ENCODE measurements at places on chromosomes 6 and 20.
A peak's percentile ranks its signal among the peaks of the same experiment; 100 is the strongest.

GRCh38 chr6:88840796-88841539 is 122.5 kb downstream of the RNGTT start:
- DNase-seq = no peak

GRCh38 chr6:1736346-1737105 is 126.8 kb downstream of the FOXC1 start:
- DNase-seq = no peak

- DNase-seq = no peak
These were observed 94.9 kb downstream of the L3MBTL3 start for GRCh38 chr6:130113201-130113710.

DNA sequence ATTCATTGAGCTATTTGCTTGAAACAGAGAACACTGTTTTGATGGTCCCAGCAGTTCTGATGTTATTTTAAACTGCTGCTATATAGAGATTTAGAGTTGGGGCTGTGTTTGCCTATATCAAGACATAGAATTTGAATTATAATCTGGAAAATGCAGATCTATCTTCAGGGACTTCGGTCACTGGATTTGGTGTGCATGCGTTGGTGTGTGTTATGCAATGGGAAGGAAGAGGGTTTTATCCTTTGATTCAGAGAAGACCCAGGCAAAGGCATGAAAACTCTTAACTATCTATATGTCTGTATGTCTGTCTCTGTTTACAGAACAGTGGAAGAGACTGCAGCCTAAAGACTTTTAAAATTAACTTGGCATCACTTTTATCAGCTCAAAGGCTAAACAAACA is 2.0 kb downstream of the ADGRB3 start:
- DNase-seq = no peak

DNA sequence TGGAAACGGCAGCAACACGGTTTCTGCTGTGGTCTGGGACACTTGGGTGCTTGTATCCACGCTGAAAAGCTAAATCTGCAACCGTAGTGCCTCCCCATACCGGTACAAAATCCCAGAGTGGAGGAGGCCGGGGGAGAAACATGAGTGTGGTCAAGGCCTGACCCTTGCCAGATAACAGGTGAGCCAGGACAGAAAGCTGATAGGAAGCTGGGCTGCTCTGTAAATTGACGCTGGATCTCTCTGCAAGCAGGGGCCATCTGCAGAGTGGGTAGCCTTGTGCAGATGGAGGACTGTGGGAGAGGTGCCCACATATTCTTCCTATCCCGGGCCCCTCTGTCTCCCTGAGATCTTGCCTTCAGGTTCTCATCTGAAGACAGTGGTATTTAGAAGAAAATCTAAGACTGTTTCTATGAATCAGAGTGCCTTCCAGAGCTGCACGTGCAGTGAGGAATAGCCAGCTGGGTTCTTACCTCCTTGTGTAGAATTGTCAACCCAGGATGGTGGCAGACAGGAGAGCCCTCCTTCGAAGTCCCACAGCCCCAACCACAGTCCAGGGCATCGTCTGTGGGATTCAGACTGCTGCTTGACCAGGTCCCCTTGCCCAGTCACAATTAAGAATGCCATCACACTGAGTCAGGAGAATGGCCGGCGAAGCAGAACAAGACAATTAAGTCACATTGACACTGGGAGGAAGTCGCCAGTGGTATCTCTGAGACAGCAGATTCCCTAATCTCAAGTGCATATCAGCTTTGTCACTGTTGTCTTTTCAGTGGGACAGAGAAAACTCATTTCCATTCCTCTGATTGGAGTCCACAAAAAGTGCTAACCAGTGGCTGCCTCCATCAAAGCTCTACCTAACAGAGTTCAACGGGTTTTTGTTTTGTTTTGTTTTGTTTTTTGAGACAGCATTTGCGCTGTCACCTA is 100.0 kb upstream of the RIPOR2 start:
- DNase-seq = no peak

DNA sequence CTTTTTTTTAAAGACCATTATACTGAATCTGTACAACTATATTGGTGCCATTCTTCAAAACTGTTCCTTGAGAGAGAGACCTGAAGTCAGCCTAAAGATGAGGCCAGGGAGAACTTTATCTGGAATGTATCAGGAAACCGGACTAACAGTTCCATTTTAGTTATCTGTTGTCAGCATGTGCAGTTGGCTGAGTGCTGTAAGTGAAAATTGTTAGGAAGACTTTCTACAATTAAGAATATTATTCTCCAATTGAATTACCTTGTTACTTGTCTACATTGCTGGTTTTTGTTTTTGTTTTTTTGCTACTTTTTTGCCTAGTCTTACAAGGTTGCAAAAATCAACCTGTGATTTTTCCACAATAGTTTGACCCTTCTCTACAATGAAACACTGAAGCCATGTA is 7.5 kb downstream of the CEP57L1 start:
- DNase-seq = no peak

- DNase-seq = no peak
These were observed 50.7 kb upstream of the TNFRSF21 start for GRCh38 chr6:47360388-47360787.

DNA sequence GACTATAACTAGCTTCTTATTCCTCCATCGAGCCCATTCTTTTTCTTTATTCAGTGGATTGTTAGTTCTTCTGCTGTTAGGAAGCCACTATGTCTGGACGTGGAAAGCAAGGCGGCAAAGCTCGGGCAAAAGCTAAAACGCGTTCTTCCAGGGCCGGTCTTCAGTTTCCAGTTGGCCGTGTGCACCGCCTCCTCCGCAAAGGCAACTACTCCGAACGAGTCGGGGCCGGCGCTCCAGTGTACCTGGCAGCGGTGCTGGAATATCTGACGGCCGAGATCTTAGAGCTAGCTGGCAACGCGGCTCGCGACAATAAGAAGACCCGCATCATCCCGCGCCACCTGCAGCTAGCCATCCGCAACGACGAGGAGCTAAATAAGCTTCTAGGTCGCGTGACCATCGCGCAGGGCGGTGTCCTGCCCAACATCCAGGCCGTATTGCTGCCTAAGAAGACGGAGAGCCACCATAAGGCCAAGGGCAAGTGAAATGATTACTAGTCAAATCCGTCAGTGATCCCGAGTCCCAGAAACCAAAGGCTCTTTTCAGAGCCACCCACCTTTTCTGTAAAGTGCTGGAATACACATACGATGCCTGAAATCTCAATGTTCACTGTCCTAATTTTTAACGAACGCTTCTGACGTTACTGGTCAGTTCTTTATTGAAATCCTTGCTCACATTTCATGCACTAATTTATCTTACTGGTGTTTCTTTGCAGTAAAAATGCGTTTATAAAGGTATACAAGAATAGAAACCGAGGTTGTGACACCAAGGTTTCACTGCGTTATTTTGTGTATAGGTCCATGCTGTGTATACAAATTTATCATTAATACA is 129.9 kb downstream of the HFE start:
- DNase-seq = peak; percentile 78

DNA sequence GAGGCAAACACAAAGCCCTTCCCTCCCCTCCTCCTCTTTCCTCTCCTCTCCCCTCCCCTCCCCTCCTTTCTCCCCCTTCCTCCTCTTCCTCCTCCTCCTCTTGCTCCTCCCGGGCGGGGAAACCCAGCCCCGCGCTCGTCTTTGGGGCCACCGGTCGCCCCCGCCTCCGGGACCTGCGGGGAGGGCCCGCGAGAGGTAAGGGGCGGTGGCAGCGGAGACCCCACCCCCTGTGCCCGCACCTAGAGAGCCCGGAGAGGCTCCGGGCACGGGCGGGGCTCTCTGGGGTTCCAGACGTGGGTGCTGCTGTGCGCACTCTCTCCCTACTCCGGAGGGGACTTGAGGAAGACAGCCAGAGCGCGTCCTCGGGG is at the start of gene RIN2:
RIN2 (plus strand) TSS at position 126 of the 368 bp plus-strand sequence. CDS start 131,344 bp downstream, outside the sequence.
- DNase-seq = no peak

DNA sequence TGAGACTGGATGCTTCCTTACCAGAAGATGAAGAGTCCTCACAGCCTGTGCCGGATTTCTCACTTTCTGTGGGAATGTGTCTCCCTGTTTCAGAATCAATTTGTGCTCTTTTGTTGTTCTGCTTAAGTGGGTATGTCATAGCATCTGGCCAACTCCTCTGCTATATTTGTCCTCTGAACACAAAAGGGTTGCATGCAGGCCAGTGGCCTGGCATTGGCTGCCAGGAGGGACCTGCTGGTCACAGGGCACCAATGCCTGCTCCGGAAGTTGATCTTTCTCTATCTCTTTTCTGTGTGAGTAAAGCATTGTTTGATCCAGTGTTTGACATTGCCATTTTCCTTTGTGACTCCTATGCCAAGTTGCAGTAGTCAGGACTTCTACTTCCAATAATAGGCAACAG is 47.8 kb downstream of the JARID2 start:
- DNase-seq = peak; percentile 37

GRCh38 chr6:106512048-106512967 is 117.0 kb downstream of the RTN4IP1 start:
- peak; percentile 69 for DNase-seq

GRCh38 chr20:45330476-45330875 is 17.7 kb downstream of the SDC4 start:
- DNase-seq = no peak

DNA sequence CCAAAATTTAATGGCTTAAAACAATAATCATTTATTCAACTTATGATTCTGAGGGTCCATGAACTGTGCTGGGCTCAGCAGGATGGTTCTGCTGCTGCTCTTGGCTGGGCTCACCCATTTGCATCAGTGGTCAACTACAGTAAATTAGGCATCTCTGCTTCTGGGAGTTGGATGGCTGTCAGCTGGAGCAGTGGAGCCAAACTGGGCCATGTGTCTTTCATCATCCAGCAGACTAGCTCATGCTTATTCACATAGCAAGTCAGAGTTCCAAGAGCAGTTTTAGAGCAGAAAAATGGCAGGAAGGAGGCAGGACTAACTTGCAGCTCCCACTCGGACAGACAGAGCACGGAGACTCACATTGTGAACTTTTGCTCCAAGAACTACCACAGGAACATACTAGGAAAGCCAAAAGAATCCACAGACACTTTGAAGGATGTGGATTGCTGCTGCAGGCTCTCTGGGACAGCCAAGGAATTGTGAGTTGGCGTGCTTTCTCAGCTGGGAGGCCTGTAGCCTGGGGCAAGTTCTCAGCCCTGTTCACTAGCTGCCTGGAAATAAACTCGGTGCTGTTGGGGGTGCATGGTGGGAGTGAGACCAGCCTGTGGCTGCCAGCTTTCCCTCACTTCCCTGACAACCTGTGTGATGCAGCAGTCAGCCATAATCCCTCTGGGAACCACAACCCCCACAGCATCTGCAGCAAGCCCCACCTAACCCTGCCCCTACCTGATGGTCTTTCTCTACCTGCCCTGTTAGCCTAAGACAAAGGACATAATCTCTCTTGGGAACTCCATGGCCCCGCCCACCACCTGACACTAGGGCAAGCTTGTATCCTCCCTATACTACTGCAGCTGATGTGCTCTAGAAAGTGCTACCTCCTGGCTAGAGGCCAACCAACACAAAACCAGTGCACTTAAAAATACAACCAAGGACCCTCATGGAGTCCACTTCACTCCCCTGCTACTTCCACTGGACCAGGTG is 129.0 kb downstream of the JPH2 start:
- DNase-seq = no peak

DNA sequence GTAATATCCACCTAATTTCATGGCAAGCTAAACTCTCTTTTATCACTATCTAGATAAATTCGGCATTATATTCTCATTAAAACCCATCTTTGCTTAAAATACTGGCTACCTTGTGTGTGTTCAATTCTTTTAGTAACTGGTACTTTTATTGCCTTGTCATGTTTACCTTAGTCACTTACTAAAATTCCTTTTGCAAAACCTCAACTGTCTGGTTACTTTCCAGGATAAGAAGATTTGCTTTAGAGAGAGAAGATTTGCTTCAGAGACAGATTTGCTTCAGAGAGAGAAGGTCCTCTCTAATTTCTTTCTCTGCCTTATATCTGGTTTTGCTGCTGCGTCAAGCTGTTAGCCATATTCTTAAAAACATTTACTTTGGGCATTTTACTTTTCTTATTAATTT is 151.5 kb upstream of the MLIP start:
- DNase-seq = no peak

DNA sequence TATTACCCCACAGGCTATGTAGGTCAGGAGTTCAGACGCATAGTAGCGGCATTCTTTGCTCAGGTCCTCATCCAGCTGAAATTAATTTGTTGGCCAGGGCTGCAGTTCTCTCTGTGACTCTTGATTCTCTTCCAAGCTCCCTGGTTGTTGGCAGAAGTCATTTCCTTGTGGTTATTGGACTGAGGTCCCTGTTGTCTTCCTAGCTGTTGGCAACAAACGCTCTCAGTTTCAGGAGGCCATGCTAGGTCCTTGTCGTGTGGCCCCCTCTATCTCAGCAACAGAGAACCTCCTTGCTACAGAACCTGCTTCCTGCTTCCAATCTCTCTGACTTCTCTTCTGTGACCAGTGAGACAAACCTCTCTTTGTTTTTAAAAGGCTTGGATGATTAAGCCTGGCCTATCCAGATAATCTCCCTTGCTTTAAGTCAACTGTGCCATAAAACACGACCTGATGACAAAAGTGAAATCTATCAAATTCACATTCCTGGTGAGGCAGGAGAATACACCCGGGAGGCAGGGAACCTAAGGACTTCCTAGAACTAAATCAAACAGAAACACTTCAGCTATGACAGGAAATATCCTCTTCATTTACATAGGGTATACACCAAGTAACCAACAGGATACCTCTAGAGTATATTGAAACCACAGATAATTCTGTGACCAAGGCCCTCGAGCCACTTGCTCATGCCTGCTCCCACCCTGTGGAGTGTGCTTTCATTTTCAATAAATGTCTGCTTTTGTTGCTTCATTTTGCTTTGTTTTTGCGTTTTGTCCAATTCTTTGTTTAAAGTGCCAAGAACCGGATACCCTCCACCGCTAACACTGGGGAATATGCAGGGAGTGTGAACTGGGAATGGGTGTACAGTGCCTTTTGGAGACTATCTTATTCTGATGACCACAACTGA is 196.0 kb downstream of the BTBD3 start:
- no peak for DNase-seq

- DNase-seq = no peak
These were observed 37.0 kb upstream of the MAS1 start for GRCh38 chr6:159853754-159854153.

GRCh38 chr6:1538810-1539478 is 70.8 kb upstream of the FOXC1 start:
- DNase-seq = peak; percentile 40

- DNase-seq = no peak
These were observed 148.4 kb upstream of the EYA4 start for GRCh38 chr6:133092771-133093170.

- peak; percentile 81 for DNase-seq
These were observed 6.1 kb upstream of the HSPA1B start for GRCh38 chr6:31821301-31822035.

DNA sequence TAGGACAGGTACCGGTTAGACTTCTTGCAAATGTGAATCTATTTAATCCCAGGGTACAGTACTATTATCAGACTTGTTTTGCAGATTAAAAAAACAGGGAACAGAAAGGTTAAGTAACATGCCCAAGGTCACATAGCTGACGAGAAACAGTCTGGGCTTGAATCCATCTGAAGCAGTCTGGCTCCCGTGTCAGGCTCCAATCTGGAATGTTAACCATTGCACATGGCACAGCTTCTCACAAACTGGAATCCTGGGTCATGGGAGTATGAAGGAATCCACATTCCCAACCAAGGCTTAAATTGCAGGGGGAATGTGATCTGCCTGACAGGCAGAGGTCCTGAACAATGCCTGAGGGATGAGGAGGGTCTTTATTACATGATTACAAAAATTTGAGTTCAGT is 187.5 kb upstream of the SPTLC3 start:
- no peak for DNase-seq
